ENCODE measurements at places on chromosomes 6 and 20. TPM values are rescaled to one million over a fixed set of nuclear protein-coding genes. Genes with fewer than 3 reads are reported as not detected.

SCUBE3 gene
- 0.54 TPM for total RNA-seq

DNMT3B gene
- 4.7 TPM for total RNA-seq

TP53TG5 gene
- not detected for total RNA-seq

ARMC2 gene
- total RNA-seq: 10.8 TPM

RAET1G gene
- total RNA-seq: not detected

CDSN gene
- not detected for total RNA-seq

OSTM1 gene
- 22.2 TPM for total RNA-seq

DPPA5 gene
- not detected for total RNA-seq

GRCh38 chr6:31293343-31293742 lies 21.5 kb upstream of the HLA-C start:
- no peak overlapping the region for H3K27ac ChIP-seq
- H3K4me3 ChIP-seq: no peak overlapping the region
- peaks cover 8% of the 10 kb centered on the region for H3K4me1 ChIP-seq
- H3K27me3 ChIP-seq: peaks cover 52% of the 10 kb centered on the region
- no peaks in the 10 kb centered on the region for H3K36me3 ChIP-seq
- no peak for DNase-seq

DNA sequence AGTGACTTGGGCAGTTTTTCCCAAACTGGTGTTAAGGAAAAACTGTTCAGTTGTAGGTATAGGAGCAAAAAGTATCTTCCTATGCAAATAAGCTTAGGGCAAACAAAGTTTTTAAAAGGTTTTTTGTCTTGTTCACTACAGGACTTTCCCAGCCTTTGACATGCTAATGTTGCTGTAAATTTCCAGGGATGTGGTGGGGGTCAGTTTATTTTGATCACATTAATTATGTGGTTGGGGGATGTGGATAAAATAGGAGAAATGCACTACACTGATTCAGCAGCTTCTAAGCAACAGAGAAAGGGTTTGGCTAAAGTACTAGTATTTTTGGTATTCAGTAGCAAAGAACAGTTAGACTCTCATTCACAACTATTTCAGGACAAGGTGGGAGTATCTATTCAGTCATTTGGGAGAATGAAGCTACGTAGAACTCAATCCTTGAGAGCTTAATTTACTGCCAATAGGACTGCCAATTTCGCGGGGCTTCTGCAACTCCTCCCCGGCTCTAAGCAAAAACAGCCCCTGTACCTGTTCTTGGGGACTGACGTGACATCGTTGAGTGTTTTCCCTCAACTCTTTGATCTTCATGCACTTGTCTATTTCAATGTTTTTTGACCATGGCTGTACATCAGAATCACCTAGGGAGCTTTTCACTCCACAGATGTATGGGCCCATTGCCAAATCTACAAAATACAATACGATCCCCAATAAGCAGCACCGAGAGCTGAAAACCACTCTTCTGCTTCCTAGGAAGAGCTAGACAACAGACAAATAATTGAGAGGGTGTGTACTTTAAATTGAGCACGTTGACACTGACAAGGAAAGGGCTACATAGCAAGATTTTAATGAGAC lies 94.8 kb upstream of the NHSL1 start:
- H3K27ac ChIP-seq: no peak overlapping the region
- peaks cover 3% of the 10 kb centered on the region for H3K27me3 ChIP-seq
- no peaks in the 10 kb centered on the region for H3K36me3 ChIP-seq
- H3K4me1 ChIP-seq: peaks cover 28% of the 10 kb centered on the region
- H3K4me3 ChIP-seq: no peak overlapping the region

- H3K4me3 ChIP-seq: no peak overlapping the region
- H3K36me3 ChIP-seq: peaks cover 35% of the 10 kb centered on the region
- no peak overlapping the region for H3K27ac ChIP-seq
Observed at GRCh38 chr20:25258828-25259227, 10.9 kb downstream of the PYGB start.

DNA sequence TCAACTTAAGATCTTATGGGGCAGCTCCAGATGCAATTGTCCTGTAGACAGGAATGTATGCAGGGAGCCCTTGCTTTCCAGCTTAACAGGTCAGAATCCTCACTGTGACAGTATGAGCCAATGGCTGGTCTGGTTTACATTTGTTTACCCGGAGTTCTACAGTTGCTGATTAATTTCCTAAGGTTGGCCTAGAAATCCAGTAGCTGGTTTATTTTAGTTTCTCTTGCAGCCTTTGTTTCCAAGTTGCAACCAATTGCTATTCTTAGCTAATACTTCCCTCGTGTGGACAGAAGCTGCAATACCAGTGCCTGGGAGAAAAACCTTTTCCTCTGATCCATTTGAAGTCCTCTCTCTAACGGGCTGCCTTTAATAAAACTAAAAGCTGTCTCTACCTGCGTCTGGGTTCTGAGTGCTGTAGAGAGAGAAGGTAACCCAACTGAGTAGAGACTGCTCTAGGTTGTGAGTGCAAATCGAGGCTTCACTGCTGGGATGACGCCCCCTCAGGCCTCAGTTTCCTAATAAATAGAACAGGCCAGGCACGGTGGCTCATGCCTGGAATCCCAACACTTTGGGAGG lies 45.9 kb downstream of the ZNF217 start:
- no peak overlapping the region for H3K27ac ChIP-seq
- no peak overlapping the region for H3K4me3 ChIP-seq
- no peaks in the 10 kb centered on the region for H3K27me3 ChIP-seq
- DNase-seq: peak; percentile 51

DNA sequence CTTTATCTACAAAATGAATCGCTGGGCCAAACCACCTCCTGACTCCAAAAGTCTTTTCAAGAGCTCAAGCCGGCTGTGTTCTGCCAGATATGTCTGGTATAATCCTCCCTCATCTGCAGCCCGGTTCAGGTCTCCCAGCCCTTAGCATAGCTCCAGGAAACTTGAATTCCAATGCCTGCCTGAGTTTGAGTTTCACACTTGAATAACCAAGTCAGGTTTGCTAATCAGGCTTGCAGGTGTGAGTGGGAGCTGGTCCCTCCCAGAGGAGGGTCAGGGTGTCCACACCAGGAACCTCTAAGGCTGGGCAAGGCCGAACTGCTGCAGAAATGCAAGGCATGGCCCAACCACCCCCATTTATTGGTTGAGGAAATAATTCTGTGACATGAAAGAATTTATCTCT lies 96.6 kb downstream of the TMEM242 start:
- H3K4me1 ChIP-seq: peaks cover 36% of the 10 kb centered on the region
- no peak overlapping the region for H3K27ac ChIP-seq
- H3K4me3 ChIP-seq: no peak overlapping the region
- peaks cover 2% of the 10 kb centered on the region for H3K36me3 ChIP-seq
- DNase-seq: no peak
- H3K27me3 ChIP-seq: peaks cover 2% of the 10 kb centered on the region

GRCh38 chr20:7770046-7770445 lies 170.2 kb downstream of the HAO1 start:
- no peak for DNase-seq
- no peaks in the 10 kb centered on the region for H3K36me3 ChIP-seq
- H3K4me1 ChIP-seq: peaks cover 14% of the 10 kb centered on the region
- no peak overlapping the region for H3K27ac ChIP-seq
- no peak overlapping the region for H3K4me3 ChIP-seq

GRCh38 chr6:165827190-165827518 lies 164.1 kb upstream of the PDE10A start:
- H3K4me1 ChIP-seq: peaks cover 3% of the 10 kb centered on the region
- H3K4me3 ChIP-seq: no peak overlapping the region

GRCh38 chr6:156780102-156780641 lies 3.0 kb downstream of the ARID1B start:
- peak; percentile 78 for DNase-seq
- peaks cover 7% of the 10 kb centered on the region for H3K36me3 ChIP-seq
- peak overlapping the region; percentile 77 for H3K4me3 ChIP-seq
- H3K4me1 ChIP-seq: peaks cover 35% of the 10 kb centered on the region
- no peaks in the 10 kb centered on the region for H3K27me3 ChIP-seq
- H3K27ac ChIP-seq: peak overlapping the region; percentile 85

GRCh38 chr6:4413073-4413472 lies 277.7 kb upstream of the ECI2 start:
- no peaks in the 10 kb centered on the region for H3K36me3 ChIP-seq
- H3K27ac ChIP-seq: no peak overlapping the region
- no peak for DNase-seq
- H3K4me3 ChIP-seq: no peak overlapping the region

DNA sequence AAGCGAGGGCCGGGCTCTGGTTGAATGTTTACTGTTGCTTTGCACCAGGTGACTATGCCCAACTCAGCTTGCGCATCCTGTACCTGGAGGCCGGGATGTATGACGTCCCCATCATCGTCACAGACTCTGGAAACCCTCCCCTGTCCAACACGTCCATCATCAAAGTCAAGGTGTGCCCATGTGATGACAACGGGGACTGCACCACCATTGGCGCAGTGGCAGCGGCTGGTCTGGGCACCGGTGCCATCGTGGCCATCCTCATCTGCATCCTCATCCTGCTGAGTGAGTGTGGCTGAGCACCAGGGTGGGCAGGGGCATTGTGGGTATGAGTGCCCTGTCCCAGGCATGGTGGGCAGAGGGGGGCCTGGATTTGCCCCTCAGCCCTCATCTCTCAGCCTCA lies 136.1 kb downstream of the TAF4 start:
- no peaks in the 10 kb centered on the region for H3K36me3 ChIP-seq
- no peaks in the 10 kb centered on the region for H3K4me1 ChIP-seq
- no peaks in the 10 kb centered on the region for H3K27me3 ChIP-seq
- H3K27ac ChIP-seq: no peak overlapping the region
- DNase-seq: no peak

DNA sequence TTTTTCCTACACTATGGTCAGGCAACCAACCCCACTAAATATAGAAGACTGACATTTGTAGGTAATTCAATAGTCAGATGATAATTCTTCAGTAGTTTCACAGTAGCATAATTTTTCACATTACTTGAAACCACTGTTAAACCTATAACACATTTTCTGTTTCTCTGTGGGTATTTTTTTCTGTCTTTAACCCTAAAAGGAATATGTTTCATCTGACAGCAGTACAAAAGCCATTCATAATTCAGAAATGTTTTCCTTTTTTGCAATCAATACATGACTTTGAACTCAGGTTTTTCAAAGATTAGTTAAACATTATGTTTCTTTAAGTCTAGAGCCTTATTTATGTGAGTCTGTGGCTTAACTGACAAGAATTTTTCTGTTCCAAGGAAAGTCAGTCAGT lies 128.6 kb upstream of the RUNX2 start:
- no peak for DNase-seq
- no peak overlapping the region for H3K4me3 ChIP-seq
- H3K27ac ChIP-seq: no peak overlapping the region
- H3K4me1 ChIP-seq: peaks cover 5% of the 10 kb centered on the region

DNA sequence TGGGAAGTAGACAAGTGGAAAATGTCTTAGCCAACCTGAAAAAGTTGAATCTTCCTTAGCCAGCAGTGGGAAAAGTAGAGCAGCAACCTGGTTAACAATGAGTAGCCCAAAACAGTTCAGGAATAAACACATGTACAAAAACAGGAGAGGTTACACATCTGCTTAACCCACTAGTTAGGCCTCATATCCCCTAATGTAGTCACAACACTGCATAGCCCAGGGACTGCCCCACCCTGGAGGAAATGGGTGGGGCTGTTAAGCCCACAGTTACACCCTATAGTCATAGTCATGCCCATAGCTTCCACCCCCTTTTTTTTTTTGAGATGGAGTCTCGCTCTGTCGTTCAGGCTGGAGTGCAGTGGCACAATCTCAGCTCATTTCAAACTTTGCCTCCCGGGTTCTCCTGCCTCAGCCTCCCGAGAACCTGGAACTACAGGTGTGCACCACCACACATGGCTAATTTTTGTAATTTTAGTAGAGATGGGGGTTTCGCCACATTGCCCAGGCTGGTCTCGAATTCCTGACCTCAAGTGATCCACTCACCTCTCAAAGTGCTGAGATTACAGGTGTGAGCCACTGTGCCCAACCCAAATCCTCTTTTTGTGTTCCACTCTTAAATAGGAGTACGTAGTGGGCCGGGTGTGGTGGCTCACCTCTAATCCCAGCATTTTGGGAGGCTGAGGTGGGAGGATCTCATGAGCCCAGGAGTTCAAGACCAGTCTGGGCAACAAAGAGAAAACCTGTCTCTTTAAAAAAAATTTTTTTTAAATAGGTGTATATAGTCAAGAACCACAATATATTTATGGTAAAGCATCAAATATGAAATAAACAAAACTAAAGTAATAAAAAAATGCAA lies 24.5 kb downstream of the ILRUN start:
- H3K27ac ChIP-seq: peak overlapping the region; percentile 91
- H3K36me3 ChIP-seq: peaks cover 10% of the 10 kb centered on the region
- H3K27me3 ChIP-seq: no peaks in the 10 kb centered on the region
- peaks cover 42% of the 10 kb centered on the region for H3K4me1 ChIP-seq
